Activated T-helper 1 cell treated with anti-CD3 and anti-CD28 coated beads, Interleukin-2, amount 50 U/mL, for 16 hours (primary cell): ENCODE measurements at places on chromosomes 5 and 9.

DNA sequence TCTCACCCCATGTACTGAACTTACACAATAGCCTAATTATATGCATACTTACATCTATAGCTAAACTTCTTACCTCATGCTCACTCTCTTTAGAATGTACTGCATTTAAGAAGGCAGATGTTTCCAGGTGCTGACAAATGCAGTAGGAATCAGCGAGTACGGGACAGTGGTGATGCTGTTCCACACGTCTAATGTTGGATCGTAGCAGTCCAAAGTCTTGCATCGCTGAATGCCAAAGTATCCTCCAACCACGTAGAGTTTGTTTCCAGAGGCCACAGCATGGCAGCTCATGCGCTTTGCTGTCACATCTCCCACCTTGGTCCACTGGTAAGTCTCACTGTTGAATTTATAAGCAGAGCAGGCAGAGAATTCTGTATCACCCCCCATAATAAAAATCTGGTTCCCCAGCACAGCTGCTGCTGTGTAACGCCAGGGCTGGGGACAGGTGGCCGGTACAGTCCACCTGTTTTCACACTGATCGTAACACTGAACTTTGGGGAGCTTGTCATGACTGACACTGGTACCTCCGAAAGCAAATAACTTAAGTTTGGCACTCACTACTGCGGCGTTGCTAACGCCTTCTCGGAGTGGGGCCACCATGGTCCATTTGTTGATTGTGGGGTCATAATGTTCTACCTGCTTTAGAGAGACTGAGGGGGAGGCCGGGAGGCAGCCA lies 5.8 kb downstream of the ENC1 start:
- DNase-seq: no peak

- DNase-seq: no peak
Measured at GRCh38 chr5:93915142-93915553, 173.7 kb upstream of the POU5F2 start.

- peak; percentile 50 for DNase-seq
Measured at GRCh38 chr9:133701981-133702797, 36.0 kb downstream of the SARDH start.

DNA sequence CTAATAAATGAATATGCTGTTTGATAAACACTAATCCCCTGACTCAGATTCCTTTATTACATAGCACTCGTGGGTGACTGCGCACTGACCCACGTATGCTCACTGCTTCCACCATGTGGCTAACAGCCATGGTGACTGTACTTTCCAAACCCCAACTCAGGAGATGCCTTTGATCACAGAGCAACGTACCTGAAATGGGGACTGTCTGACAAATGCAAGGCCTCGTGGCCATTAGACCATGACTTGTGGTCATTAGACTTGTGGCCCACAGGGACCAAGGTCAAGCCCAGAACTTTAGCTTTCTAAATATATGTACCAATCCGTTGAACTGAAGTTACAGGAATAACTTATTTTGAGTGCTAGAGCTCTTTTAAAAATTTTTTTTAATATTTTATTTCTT lies 46.6 kb downstream of the CYFIP2 start:
- DNase-seq: peak; percentile 24

DNA sequence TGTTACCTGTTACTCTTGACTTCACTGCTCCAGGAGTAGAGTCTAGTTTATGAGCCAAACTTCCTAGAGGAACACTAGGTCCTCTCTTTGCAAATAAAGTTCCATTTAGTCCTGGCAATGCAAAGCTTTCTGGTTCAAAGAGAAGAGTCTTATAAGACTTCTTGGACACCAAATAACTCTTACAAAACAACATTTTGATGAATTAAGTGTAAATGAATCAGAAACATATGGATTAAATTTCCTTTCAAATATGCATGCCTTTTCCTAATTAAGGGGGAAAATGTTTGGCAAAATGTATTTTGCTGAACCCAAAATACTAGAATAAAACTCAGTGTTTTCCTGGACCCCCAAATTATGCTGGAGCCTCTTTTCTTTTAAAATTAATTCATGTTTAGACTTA lies 388.0 kb downstream of the FGF10 start:
- DNase-seq: no peak

- no peak for DNase-seq
Measured at GRCh38 chr9:136201609-136202453, 3.1 kb downstream of the LHX3 start.
